ENCODE measurements at places on chromosomes 4 and X.
A peak's percentile ranks its signal among the peaks of the same experiment; 100 is the strongest.

- no peak for DNase-seq
Measured at GRCh38 chrX:137041329-137041728, 7.5 kb upstream of the GPR101 start.

- DNase-seq: no peak
Measured at GRCh38 chr4:52248820-52249219, 197.7 kb downstream of the SPATA18 start.

GRCh38 chr4:82652062-82652461, 90.3 kb upstream of the TMEM150C start:
- peak; percentile 40 for DNase-seq

GRCh38 chr4:186688150-186688943, 35.3 kb downstream of the FAT1 start:
- no peak for DNase-seq

- peak; percentile 36 for DNase-seq
Measured at GRCh38 chrX:118627084-118627758, 100.2 kb upstream of the IL13RA1 start.

DNA sequence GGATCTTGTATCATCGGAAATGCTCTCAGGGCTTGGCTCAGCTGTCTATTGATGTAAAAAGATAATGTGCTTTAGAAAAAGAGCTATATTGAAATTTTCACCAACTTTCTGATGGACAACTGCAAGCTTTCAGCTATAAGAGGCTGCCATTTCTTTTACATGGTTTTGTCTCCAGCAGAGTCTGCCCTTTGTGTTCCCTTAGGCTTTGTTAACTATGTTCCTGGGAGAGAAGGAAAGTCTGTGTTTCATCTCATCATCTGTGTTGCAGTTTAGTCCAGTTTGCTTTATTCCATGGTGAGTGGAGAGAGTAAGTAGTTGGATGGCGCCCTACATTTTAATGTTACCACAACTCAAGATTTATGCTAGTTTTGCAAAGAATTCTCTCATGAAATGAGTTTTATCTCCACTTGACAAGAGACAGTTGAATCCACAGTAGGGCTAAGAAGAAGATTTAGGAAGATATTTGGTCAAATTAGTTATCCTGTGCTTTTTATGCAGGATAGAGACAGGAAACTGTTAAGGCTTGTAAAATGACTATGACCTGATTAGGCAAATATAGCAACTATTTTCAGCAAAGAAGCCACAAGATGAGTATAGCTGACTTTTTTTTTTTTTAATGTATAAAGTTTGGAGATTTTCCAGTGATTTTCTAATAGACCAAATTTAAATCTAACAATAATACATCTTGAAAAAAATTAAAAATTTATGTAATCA, 16.5 kb downstream of the SEPTIN11 start:
- no peak for DNase-seq

- no peak for DNase-seq
Measured at GRCh38 chr4:153458969-153459368, 7.2 kb upstream of the TMEM131L start.

GRCh38 chr4:139454111-139455045, at the start of gene RAB33B:
RAB33B (plus strand) TSS chr4:139454121; CDS start chr4:139454196, 75 bp downstream.
- peak; percentile 17 for DNase-seq

- DNase-seq: no peak
Measured at GRCh38 chr4:177302371-177303100, 7.1 kb upstream of the NEIL3 start.

GRCh38 chr4:87185146-87185870, 35.1 kb downstream of the KLHL8 start:
- no peak for DNase-seq

GRCh38 chr4:177225605-177226004, 84.1 kb upstream of the NEIL3 start:
- DNase-seq: no peak

- DNase-seq: no peak
Measured at GRCh38 chrX:2458309-2458708, 42.5 kb downstream of the DHRSX start.

- DNase-seq: peak; percentile 2
Measured at GRCh38 chrX:45421806-45422205, 221.1 kb upstream of the DIPK2B start.

DNA sequence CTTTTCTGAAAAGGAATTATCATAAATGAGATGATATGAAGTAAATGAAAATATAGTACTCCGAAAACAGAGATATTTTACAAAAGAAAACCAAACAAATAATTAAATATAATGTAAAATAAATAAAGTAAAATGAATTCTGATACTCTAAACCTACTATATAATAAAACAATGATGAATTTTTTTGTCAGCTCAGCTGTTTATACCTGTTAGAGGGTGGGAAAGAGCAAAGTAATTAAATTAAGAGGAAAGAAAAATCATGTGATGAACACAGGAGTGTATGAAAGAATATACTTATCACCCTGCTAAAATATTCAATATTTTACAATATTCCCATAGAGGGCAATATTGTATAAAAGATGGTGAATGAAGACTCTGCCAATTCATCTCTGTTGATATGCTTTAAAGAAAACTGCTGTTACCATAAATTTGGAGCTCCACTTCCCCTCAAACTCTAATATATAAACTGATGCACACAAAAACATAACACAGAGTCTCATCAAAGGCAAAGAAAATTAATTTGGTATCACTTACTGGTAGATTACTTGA, 6.5 kb upstream of the NDST4 start:
- no peak for DNase-seq

DNA sequence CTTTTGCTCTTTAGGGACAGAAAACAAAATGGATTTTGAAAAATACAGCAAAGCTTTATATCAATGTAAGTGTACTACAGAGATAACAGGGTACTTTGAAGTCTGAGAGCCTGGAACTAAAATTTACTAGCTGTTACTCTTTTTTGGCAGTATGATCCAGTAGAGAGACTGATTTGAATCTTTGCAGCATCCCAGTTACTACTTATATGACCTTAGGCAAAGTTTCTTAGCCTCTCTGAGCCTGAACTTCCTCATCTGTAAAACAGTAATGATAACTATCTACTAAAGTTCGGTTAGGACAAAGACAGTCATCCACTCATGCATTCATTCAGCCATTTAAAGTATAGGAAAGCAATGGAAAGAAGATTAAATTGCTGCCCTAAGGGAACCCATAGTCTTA, 10.1 kb downstream of the BRWD3 start:
- DNase-seq: no peak

DNA sequence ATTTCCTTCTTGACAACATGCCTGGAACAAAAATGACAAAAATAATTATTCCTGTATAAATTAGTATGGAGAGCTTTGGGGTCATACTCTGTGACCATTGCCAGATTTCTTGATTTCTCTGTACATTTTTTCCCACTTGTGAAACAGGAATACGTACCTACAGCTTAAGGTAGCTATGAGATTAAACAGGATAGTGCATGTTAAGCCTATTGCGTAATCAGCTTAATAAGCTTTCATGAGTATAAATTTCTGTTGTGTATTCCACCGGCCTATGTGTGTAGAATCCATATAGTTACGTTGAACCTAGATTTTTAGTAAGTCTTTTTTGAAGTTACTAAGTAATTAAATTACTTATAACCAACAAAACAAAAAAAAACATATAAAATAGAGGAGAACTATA, 334.9 kb downstream of the DCTD start:
- no peak for DNase-seq

DNA sequence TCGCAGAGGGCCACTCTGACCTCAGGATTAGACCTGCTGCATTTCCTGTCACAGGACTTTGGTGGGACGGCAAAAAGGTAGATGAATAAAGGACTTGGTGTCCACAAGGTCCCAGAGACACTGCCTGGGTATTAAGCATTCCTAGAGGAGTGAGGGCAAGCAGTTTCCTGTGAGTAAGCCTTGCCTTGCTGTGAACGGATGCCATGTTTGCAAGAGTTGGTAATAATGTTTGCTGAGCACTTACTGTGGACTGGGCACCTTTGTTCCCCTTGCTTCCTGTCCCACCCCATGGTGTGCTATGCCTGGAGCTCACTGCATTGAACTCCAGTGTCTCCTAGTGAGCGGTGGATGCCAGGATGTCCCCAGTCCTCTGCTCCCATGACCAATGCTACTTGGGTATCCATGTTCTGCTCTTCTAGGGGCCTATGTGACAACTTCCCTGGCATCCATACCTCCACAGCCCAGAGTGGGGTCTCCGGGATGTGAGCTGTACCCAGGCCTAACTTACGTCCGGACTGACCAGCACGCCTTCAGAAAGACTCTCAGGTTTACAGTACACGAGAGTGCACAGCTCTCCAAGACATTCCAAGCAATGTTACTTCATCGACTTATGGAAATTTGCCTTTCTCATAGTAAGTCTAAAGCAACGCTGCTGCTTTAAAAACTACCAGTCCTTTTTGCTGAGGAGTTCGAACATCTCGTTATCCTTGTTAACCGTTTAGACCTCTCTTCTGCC, 95.5 kb upstream of the MSX1 start:
- peak; percentile 39 for DNase-seq

- DNase-seq: peak; percentile 57
Measured at GRCh38 chr4:159547645-159548308, 444.9 kb downstream of the RAPGEF2 start.

DNA sequence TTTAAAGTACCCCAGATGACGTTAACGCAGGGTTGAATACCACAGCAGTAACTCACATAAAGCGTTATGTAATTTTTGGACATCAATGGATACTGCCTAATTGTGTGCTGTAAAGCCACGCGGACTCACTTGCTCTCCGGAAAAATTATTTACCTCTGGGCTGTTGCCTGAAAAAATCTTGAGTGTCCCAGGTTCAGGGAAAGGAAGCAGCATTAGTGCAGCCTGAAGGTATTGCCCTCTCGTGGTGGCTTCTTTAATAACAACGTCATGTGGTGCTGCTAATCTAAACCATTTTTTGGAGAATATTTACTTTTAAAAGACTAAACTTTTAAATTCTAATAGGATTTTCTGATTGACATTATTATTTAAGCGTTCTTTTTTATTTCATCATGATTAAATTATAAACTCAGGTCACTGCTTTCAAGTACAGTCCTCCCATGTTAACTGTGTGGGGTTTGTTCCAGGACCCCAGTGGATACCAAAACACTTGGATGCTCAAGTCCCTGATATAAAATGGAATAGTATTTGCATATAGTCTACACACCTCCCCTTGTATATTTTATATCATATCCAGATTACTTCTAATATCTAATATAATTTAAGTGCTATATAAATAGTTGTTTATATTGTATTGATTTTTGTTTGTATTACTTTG, 384.8 kb downstream of the FAM133A start:
- peak; percentile 0 for DNase-seq

- peak; percentile 98 for DNase-seq
Measured at GRCh38 chr4:74109116-74109869, 10.3 kb upstream of the CXCL2 start.

GRCh38 chr4:33975995-33976394, 2268.3 kb downstream of the ARAP2 start:
- no peak for DNase-seq

DNA sequence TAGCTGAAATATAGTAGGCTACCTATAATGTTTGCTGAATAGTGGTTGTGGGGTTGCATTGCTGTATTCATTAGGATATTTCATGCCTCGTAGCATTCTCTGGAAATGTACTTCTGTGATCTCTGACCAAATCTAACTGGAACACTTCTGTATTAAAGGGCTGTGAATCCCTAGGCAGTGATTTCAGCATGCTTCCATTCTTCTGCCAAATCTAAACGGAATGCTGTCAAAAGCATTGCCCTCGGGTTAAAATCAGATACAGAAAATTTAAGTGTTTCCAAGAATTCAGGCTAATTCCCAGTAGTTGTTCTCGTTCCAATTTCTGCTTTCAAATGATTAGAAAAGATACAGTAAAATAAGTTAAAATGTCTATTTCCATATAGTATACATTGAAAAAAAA, 1847.5 kb upstream of the IGFBP7 start:
- no peak for DNase-seq

GRCh38 chr4:176611951-176612350, 180.8 kb downstream of the VEGFC start:
- no peak for DNase-seq

DNA sequence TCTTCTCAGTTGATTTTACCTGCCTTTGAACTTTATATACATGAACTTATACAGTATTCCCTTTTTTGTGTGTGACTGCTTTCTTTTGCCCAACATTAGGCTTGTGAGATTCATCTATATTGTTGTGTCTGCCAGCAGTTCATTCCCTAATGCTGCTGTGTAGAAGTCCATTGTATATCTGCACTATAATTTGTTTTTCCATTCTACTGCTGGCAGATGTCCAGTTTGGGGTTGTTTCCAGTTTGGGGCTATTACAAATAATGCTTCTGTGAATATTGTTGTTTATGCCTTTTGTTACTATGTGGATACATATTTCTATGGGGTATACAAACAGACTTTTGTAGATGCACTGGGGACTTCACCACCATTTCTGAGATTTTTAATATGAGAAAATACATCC, 268.4 kb downstream of the DCTD start:
- DNase-seq: no peak

DNA sequence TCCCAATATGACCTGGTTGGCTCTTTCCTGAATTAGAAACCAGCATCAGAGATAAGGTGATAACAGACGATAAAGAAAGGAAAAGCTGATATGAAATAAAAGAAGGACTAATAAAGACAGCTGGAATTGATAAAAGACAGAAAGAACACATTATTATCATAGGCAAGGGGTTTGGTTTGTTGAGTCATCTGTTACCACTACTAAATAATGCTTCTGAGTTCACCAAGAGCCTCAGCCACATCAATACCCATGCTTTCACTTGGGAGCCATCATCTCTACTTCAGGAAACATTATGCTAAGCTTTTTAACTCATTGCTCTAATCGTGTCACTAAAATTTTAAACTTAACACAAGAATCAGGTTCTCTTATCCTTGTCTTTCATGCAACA, 27.6 kb downstream of the ANXA5 start:
- peak; percentile 61 for DNase-seq
